ENCODE measurements at places on chromosomes 16 and 17.

GRCh38 chr16:87368029-87368770 lies 15.4 kb downstream of the FBXO31 start:
- no peak for DNase-seq

DNA sequence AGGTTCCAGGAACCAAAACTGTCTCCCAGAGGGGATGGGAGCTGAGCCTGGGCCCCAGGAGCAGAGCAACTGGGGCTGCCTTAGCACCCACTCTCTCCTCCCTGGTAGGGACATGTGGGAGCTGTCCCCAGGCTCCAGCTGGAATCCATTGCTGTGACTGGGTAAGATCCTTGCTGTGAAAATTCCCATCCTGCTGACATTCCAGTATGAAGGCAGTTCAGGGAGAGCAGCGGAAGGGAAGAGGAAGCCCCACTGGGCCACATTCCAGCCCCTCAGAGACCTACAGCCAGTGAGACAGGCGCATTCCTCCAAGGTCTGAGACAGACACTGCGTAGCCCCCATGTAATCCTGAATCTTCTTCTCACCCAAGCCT lies 24.2 kb downstream of the MYO18A start:
- no peak for DNase-seq

DNA sequence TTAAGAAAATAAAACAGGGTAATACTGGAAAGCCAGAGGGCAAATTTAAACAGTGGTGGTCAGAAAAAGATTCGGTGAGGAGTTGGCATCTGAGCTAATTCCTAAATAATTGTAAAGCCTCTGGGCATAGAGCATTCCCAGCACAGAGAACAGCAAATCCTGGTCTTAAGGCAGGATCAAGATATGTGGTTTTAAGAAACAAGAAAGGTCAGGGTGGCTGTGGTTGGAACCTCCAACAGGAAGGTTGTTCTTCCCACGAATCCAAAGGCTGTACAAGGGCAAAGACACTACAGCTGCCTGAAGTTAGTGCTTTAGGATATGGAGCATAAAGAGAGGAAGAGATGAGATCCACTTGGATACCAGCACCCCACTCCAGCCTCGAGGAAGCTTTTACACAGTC lies 114.6 kb downstream of the ZNF18 start:
- no peak for DNase-seq

- no peak for DNase-seq
Observed at GRCh38 chr16:50228364-50228868, 37.9 kb upstream of the ADCY7 start.

DNA sequence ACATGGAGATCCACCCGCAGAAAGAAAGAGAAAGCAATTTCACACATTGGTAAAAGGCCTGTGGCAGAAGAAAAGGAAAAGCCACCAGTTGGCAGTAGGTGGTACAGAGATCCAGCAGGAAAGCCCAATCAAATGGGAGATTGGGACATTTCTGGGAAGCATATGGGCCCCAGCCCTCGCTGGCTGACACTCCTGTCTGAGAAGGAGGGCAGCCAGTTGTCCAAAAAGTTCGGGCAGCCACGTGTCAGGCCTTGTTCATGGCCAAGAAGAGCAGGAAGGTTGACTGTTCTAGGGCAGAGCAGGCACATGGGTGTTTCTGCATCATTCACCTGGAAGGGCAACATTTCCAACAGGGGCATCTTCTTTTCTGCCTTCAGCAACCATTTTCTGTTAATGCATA lies 45.0 kb upstream of the MMP2 start:
- no peak for DNase-seq
